Stimulated activated CD8-positive, alpha-beta memory T cell treated with anti-CD3 and anti-CD28 coated beads, Interleukin-7, amount 100 ng/mL, for 1 hour (primary cell): ENCODE measurements at places on chromosomes 1 and 21.
A peak's percentile ranks its signal among the peaks of the same experiment; 100 is the strongest.

- no peak for DNase-seq
These were observed 13.7 kb upstream of the TENT5C start for GRCh38 chr1:117592155-117592554.

DNA sequence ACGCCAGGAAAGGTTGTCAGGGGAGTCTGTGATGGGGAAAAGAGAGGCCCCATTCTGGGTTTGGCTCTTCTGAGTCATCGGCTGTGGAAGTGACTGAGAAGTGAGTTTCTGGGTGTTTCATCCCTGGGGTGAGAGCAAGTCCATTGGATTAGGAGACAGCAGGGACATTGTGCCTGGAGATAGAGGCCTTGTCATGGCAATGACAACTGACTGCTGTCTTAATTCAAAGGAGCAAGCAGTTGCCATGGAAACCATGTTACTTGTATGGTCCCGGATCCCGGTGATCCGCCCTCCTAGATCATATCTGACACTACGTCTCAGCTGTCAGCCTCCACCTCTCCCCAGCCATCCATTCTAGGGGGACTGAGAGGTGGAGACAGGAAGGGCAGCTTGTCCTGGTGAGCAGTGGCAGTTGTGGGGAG, 34.4 kb downstream of the KIAA0040 start:
- no peak for DNase-seq

- DNase-seq, result no peak
These were observed 56.7 kb downstream of the SRSF11 start for GRCh38 chr1:70277875-70278274.

DNA sequence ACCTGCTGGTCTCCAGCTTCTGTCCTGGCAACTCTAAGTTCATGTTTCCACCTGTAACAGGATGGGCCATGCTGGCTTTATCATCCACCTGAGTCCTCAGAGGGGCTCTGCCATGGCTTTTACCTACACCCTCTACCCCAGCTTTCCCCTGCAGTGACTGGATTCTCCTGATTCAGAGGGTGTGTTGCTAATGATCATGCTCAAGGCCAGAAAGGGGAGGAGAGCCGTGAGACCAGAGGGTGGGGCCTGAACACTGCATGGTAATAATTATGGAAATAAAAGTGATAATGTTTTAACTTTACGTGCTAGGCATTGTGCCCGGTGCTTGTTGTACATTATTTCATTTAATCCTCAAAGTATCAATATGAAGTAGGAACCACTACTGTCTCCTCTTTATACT, 53.3 kb downstream of the CNIH3 start:
- DNase-seq, result no peak

GRCh38 chr1:12629985-12630760, 12.2 kb upstream of the DHRS3 start:
- no peak for DNase-seq

GRCh38 chr1:24413350-24414163, at the start of gene STPG1:
Gene STPG1 (minus strand): TSS chr1:24413782. CDS start chr1:24401388, 12,394 bp downstream.
- peak; percentile 49 for DNase-seq

GRCh38 chr1:177228693-177229065, 57.9 kb downstream of the BRINP2 start:
- DNase-seq, result no peak

- no peak for DNase-seq
These were observed 96.6 kb downstream of the SEC16B start for GRCh38 chr1:177873238-177873637.

GRCh38 chr1:998745-998994, 1.2 kb downstream of the HES4 start:
- DNase-seq, result no peak
